Kidney (tissue), 22 donors: ENCODE measurements at places on chromosomes 6 and 20. TPM values are rescaled to one million over a fixed set of nuclear protein-coding genes. Genes with fewer than 3 reads are reported as not detected.

Gene EPHA7
- polyA plus RNA-seq: 2.6 TPM

Gene CFB
- 154 TPM for polyA plus RNA-seq

Gene ZNF343
- polyA plus RNA-seq: 7.9 TPM

Gene TREM1
- not detected for polyA plus RNA-seq

Gene SYNE1
- 47.8 TPM for polyA plus RNA-seq

Gene LST1
- polyA plus RNA-seq: 14.8 TPM

Gene MYMX
- 2.2 TPM for polyA plus RNA-seq

Gene PNRC1
- polyA plus RNA-seq: 72.0 TPM

Gene GSTA3
- polyA plus RNA-seq: not detected

Gene HLA-DQB1
- polyA plus RNA-seq: 48.0 TPM

Gene SPATA25
- 6.7 TPM for polyA plus RNA-seq

Gene MUC22
- polyA plus RNA-seq: not detected
